NCI-H460 (cell line): ENCODE measurements at places on chromosomes 12 and 14. TPM values are rescaled to one million over a fixed set of nuclear protein-coding genes. Genes with fewer than 3 reads are reported as not detected.
A peak's percentile ranks its signal among the peaks of the same experiment; 100 is the strongest.

Gene GLIPR1L1
- not detected in 2 replicates for total RNA-seq

Gene MYF6
- total RNA-seq = not detected in 2 replicates

Gene COX8C
- total RNA-seq = not detected in 2 replicates

Gene C12orf50
- total RNA-seq = not detected in 2 replicates

Gene CNIH1
- 284 and 351 TPM in 2 replicates for total RNA-seq

Gene PLEKHG3
- total RNA-seq = 16.4 and 20.6 TPM in 2 replicates

Gene BHLHE41
- 0.98 and 2.7 TPM in 2 replicates for total RNA-seq

DNA sequence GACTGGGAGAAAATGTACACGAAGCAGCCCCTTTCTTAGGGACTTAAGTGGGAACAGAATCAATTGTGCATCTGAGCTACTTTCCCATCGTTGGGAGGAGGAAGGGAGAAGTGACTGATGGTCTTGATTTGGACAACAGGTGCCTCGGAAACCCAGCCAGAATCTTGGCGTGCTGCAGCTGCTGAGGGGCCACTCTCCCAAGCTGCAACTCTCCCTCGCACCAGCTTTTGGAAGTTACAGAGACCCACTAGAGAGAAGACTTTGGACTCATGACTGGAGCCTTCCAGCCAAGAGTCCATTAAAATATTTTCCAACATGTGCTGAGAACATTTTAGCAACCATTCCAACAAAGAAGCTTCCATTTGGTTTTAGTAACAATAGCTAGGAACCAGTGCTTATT is 52.3 kb downstream of the GNS start:
- DNase-seq = no peak

GRCh38 chr12:26891704-26892103 is 46.1 kb downstream of the INTS13 start:
- no peak for DNase-seq

DNA sequence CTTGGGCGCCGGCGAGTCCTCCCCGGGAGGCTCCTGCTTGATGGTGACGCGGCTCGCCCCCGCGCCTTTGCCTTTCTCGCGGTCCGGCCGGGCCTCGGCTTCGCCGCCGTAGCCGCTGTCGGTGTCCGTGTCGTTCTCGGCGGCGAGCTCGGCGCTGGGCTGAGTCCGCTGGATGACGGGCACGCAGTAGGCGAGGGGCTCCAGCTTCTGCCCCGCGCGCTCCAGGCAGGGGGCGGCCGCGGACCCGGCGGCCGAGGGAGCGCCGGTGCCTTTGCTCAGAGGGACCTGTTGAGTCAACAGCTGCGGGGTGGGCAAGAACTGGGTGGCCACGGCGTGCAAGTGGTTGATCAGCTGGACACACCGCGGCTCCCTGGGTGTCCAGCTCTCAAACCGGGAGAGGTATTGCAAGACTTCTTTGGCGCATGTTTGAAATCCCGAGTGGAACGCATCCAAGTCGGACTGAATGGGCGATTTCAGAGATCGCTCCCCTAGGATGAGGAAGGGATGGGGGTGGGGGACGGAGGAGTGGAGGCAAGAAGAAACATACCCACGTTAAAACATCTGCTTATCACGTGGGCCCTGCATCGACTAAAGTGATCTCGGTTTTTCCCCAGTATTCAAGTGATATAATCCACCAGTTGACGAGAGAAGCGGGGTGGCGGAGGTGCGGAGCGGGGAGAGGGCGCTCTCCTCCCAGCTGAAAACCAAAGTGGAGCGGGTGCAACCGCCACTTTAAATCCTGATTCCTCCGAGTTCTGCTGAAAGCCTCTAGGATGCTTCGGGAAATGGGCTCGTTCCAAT is 2.0 kb downstream of the BHLHE41 start:
- DNase-seq = no peak

GRCh38 chr12:104740668-104741067 is 217.4 kb downstream of the SLC41A2 start:
- no peak for DNase-seq

DNA sequence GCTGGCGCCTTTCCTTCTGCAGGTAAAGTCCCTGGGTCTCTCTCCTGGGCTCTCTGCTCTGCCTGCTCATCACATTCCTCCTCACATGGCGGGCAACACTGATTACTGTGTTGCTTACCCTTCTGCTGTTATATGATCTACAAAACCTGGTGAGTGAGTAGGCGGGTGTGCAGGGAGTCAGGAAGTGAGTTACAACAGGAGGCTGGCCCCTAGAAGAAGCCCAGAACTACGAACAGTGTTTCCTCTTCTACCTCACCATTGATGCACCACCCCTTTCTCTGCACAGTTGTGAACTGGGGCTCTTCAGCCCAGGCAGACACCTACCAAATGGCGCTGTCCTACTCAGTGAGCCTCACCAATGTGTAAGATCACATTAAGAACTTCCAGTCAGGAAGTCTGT is 4.9 kb upstream of the KLHL33 start:
- no peak for DNase-seq

- DNase-seq = no peak
Observed at GRCh38 chr12:47983541-47984115, 20.2 kb downstream of the TMEM106C start.

DNA sequence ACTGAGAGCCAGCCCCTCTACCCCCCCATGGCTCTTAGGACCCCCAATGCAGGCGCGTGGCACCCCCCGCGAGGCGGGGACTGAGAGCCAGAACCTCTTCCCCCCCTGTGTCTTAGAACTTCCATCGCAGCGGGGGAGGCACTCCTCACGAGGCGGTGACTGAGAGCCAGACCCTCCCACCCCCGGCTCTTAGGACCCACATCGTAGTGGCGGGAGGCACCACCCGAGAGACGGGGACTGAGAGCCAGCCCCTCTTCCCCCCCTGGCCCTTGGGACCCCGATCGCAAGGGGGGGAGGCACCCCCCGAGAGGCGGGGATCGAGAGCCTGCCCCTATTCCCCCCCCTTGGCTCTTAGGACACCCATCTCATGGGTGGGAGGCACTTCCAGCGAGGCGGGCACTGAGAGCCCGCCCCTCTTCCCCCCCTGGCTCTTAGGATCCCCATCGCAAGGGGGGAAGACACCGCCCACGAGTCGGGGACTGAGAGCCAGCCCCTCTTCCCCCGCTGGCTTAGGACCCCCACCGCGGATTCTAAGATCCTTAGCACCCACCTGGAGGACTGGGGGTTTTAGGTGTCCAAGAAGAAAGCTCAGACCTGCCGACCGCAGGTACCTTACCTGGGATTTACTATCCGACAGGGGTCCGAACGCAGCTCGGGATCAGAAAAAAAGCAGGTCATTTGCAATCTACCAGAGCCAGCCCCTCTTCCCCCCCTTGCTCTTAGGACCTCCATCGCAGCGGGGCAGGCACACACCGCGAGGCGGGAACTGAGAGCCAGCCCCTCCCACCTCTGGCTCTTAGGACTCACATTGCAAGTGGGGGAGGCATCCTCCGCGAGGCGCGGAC is 44.9 kb downstream of the DDX11 start:
- no peak for DNase-seq

DNA sequence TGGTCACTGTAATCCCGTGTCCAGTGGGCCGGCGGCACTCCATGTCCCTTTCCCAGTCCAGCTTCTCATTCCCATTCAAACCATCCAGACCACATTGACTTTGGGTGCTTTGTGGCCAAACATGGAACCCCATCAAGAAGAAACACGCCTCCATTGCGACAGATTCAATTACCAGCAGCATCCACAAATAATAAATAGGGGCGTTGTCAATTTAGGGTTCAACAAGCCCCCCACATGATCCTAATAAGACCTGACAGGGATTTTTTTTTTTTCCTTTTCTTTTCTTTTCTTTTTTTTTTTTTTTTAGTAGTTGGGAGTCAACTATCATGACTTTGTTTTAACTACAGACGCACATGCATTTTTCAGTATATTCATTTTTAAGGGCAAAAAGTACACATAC is 149.4 kb downstream of the DICER1 start:
- DNase-seq = no peak

GRCh38 chr12:112830901-112831300 is 39.4 kb downstream of the RPH3A start:
- DNase-seq = no peak

- DNase-seq = no peak
Observed at GRCh38 chr14:76480426-76480825, 104.5 kb downstream of the ESRRB start.

DNA sequence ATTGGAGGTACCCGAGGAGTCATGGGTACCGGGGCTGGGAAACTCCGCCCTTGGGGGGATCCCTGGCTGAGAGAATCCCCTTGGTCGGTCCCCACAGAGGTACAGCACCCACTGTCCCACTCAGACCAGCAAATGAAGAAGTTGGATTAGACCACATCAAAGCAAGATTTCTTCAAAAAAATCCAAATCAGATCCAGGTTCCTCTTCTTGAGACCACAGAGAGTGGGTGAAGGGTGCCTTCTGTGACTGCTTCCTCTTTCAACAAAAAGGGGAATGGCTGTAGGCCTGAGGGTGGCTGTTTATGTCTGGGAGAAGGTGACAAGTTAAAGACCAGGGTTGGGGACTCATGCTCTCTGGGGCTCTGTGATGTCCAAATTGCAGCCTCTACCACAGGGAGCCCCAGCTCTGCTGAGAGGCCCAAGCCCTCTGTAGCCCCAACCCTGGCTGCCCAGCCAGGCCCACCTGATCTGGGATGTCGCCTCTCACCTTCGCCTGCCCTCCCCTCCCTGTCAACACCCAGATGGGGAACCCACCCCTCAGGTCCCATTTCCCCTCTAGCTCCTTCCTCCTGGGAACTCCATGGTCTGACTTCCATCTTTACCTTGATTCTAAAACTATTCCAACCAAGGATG is 50.9 kb downstream of the ZFP36L1 start:
- no peak for DNase-seq

DNA sequence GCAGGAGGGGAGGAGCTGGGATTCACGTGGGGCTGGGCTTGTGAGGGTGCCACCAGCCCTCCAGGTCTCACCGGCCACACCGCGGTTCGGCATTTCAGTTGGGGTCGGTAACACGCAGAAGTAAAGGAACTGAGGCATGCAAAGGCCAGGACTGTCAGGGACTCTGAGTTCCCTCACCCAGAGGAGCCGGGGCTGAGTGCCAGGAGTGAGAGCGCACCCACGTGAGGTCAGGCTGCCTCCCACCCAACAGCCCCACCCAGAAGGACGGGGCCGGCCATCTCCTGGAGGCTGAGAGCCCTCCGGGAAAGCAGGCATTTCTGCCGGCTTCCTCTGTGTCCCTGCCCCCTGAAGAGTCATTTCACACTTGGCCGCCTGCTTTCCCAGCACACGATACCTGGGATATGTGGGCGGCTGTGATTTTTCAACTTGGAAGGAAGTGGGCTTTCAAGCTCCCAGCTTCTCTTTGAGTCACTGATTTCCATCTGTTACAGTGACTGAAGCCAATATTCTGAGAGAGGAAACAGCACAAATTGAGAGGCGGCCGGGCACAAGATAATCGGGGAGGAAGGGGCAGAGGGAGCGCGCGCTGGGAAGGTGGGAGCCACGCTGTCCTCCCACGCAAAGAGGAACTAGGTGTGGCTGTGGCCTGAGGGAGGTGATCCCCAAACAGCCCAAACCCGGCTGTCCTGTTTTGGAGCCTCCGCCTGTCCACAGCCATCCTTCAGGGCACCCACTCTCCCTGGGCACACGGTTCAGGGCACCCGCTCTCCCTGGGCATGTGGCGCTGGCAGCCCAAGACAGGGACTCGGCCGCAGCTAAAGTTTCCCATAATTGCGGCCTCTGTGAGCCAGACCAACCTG is 19.0 kb downstream of the GALNT9 start:
- DNase-seq = no peak

DNA sequence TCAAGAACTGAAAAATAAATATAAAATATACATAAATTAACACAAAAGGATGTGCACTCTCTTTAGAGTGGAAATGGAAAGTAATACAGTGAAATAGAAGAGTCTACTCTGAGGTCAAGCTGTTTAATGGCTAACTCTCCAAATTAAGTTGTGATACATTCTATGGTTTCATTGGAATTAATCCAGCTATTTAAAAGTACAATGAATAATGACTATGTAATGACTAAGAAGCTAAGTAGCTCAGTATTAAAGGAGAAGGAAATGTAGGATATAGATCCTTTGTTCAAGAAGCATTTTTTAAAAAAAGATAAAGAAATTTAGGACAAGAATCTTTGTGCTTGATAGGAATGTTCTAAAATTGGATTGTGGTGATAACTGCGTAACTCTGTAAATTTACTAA is 85.3 kb downstream of the LRP6 start:
- no peak for DNase-seq

DNA sequence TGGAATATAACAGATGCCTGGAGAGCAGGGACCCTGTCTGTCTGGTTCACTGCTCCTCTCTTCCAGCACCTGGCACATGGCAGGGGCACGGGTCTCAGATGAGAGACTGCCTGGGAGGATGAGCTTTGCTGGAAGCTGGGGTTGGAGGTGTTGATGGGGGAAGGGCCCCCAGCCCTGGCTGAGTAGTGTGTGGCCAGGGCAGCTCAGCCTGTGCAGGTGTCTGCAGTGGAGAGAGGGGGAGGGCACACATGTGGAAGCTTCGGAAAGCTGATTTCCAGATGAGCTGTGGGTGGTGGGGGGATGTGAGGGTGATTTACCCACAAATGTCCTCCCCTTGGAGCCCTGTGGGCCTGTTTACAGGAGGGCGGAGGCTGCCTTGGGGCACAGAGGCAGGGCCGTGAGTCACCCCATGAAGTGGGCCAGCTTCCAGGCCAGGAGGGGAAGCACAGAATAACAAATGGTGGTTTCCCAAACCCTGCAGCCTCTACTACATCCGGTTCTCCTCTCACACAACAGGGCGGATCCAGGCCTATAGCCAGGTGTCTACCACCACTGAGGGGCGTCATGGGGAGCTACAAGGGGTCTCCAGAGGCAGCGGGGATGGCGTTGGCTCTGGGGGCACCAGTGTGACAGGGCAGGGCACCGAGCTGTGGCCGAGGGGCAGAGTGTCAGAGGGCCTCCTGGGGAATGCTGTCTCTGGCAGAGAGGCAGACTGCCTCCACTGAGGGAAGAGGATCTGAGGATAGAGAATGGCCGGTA is 11.0 kb downstream of the KRT7 start:
- DNase-seq = peak; percentile 85

GRCh38 chr12:109589691-109590245 is 16.2 kb downstream of the MVK start:
- DNase-seq = no peak
